Hippocampal formation (tissue), 2 donors: ENCODE measurements at places on chromosomes 4 and X.

DNA sequence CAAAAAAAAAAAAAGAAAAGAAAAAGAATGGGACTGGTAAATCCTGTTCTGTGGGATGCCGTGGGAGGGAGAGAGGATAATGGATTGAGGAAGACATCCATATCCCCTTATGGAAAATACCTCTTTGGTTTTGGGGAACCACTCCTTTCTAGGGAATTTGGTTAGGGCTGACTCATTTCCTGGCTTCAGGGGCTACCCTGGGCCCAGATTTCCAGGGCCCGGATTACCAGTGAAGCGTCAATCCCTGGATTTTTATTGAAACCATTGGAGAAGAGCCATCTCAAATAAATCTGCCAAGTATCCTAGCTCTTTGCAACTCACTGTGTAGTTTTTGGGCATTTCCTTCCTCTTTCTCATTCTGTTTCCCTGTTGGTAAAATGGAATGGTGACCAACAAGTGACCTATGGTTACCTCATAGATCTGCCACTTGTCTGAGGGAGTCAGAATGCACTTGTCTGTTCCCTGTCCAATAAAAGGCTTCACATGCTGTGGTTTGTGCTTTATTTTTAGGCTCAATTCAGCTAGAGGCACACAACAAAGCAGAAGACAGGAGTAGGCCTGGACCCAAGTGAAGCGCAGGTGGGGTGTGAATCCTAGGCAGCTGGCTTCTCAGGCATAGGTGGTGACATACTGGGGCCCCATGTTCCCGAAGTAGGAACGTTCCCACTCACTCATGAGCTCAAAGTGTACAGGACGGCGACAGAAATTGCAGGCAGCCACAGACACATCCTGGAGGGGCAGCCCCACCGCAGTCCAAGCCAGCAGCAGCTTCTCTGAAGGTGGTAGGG lies 8.6 kb downstream of the APEX2 start:
- no peak for DNase-seq

DNA sequence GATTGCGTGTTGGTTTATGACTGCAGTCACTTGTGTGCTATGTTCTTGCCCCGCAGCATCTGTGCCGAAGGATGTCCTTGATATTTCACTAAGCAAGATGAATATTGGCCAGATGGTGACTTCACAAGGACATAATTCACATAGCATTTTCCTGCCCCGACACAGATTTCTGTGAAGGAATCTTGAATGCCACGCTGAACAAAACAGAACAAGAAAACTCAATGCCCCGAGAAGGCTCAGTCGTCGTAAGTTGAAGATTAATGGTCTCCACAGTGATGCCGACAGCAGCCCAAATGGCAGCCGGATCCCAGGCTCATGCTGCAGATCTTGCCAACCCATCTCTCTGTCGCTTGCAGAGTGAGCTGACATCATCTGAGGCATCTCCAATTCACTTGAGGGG lies 145.9 kb downstream of the CPEB2 start:
- DNase-seq: peak; percentile 44

DNA sequence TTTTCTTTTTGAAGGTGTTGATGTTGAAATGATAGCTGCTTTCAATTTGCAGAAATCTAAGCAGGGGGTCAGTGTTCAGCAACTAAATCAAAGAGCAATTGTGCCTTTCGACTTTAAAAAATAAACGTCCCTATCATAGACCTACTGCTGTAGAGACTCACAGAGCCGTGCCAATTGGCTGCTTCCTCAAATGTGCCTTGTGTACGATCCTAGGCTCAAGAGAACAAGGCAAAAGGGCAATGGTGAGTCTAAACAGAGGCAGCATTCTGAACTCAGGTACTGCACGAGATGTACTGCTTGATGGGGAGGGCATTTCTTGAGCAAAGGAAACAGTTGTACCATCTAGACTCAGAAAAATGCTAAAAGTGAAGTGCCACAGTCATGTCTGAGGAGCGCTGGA lies 29.8 kb downstream of the OPHN1 start:
- no peak for DNase-seq

DNA sequence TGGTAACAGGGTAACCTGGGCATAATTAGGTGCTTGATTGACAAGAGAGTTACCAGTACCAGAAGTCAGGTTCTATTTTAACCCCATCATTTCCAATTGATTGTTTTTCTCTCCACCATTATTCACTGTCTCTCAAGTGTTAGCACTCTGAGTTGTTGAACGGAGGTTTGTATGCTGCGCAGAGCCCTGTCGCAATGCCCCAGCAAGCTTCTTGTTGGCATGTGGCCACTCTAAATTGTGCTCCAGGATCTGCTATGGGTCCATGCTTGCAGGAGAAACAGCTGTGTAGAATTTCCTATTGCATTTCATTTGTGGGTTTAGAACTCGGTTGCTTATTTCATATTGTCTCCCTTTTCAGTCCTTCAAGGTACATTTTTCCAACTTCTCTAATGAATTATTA lies 98.2 kb downstream of the KLHL8 start:
- no peak for DNase-seq

DNA sequence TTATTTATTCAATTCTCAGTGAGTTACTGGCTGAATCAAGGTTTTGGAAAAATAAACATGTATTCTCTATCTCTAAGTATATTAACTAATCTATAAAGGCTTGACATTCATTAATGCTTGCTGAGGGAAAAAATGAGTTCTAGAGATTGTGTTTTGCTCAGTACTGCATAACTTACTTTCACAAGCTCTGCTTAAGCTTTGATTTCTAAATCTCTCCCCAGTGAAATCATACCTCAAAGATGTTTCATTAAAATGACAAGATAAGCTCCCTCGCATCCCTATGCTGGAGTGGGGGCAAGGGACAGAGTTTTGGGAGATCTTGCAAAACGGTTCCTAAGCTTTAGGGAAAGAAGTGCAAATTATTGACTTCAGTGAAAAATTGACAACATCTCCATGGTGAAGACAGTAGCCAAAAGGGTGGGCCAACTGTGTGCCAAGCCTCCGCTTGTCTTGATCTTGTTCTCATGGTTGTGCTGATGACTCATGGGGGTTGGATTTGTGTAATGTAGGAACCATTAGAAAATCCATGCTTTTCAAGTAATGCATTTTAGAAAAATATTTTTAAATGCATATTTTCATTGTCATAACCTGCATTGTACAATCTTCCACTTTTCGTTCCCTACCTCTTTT lies 521.4 kb downstream of the RPA4 start:
- no peak for DNase-seq

GRCh38 chrX:22171287-22172060 lies 101.2 kb upstream of the CBLL2 start:
- DNase-seq: no peak

- DNase-seq: no peak
Measured at GRCh38 chr4:37243722-37244582, 591 bp upstream of the NWD2 start.

DNA sequence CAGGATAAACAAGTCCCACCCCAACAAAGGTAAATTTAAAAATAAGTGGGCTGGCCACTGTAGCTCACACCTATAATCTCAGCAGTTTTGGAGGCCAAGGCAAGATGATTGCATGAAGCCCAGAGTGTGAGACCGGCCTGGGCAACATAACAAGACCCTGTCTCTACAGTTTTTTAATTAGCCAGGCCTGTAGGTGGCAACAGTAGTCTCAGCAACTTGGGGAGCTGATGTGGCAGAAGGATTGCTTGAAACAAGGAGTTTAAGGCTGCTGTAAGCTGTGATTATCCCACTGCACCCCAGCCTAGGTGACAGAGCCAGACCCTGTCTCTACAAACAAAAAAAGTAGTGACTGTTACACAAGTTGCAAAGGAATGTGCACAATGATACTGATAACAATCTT lies 74.6 kb upstream of the FAAH2 start:
- DNase-seq: no peak

- DNase-seq: no peak
Measured at GRCh38 chrX:120791013-120791643, 84.5 kb downstream of the CT47B1 start.
